ENCODE measurements at places on chromosomes 16 and 17.

DNA sequence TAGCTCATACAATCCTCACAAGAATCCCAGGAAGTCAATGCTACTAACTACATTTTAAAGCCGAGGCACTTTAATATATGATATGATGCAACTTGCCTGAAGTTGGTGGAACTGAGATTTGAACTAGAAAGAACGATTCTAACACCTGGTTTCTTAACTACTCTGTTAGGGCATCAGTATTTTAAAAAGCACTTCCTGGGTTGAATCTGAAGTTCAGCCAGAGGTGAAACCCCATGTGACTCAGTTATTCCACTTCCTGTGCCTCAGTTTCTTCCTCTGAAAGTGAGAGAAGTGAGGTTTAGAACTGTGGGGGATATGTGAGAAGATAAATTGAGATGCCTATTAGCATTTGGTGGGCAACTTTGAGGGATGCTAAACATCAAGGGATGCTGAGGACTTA, 129.4 kb upstream of the ANKFN1 start:
- DNase-seq = no peak

GRCh38 chr16:56549744-56550385, 15.0 kb upstream of the MT4 start:
- DNase-seq = no peak

DNA sequence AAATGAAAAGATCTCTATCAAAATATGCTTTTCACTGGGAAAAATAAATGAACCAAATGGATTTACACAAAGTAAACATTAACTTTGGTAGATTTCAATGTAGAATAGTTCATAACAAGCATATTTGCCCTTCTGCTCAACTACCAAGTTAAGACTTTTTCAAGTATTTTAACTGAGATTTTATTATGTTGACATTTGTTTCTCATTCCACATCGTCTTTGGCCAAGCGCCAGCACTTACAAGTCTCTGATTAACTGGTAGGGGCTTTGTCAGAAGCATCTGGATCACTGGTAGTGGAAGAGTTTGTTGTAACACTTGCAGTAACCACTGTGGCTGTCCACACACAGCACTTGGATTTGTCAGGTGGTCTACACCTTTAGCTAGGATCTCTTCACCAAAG, 22.9 kb downstream of the SLFN12L start:
- DNase-seq = no peak

DNA sequence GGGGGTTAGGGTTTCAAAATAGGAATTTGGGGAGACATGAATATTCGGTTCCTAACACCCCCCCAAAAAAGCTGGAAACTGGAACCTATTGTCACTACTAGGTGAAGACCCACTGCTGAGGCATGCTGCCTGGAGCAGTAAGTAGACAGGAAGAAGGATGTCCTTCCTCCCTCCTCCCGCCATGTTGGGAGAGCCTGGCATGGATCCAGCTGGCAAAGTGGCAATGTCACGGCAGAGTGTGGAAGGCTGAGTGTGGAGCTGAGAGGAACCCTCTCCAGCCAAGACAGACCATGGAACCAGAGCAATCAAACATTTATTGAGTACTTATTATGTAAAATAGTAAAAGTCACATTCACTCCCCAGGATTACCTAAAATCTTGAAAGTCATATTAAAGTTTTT, 49.0 kb downstream of the CCDC182 start:
- no peak for DNase-seq

DNA sequence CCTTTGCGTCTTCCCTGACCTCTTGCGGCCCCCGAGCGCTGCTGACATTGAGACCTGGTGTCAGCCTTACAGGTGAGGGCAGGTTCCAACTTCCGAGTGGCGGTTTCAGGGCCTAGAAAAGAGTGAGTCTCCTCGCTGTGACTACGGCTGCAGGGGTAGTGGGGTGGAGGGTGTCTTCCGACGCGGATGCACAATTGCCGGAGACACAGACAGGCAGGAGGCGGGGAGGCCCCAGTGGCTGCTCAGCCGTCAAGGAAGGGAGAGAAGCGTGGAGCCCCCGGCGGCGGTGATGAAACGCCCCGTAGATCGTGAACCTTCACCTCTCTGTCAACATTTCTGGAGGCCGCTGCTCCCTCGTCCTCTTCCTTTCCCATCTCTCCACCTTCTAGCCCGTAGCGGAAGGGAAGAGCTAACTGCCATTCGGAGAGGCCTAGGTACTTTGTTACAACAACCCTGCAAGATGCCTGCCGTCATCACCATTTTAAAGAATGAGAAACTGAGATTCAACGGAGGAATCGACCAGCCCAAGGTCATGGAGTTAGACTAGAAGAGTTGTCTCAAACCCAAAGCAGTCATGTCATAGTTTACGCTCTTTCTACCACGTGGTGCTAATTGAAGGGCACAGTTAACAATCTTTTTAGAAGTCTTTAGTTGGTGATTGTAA, 485 bp downstream of the DNAJA3 start:
- no peak for DNase-seq

DNA sequence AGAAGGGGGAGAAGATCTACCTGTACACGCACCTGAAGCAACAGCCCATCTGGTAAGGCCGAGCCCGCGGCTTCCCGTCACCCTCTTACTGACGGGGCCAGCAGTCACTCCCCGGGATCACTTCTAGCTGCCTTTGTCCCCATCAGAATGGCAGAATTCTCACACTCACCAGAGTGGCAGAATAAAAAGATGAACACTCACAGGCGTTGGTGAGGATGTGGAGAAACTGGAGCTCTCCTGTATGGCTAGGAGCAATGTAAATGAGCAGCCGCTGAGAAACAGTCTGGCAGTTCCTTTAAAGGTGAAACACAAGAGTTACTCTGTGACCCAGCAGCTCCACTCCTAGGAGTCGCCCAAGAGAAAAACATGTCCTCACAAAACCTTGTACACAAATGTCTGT, 33.3 kb downstream of the CIBAR2 start:
- no peak for DNase-seq

- DNase-seq = no peak
These were observed 9.3 kb upstream of the ADGRG1 start for GRCh38 chr16:57619133-57619605.

DNA sequence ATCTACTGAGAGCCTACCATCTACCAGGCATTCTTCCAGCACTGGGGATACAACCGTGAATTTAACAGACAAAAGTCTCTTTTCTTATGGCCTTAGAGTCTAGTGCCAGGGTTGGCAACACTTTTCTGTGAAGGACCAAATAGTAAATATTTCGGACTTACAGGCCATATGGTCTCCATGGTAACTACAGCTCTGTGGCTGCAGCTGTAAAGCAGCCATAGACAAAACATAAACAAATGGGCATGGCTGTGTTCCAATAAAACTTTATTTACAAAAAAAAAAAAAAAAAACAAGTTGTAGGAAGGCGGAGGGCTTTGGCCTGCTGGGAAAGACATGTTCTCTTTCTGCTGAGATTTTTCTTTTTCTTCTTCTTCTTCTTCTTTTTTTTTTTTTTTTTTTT, 98.7 kb downstream of the ABCC12 start:
- no peak for DNase-seq

GRCh38 chr16:57092786-57093411, 516 bp downstream of the CPNE2 start:
- no peak for DNase-seq

DNA sequence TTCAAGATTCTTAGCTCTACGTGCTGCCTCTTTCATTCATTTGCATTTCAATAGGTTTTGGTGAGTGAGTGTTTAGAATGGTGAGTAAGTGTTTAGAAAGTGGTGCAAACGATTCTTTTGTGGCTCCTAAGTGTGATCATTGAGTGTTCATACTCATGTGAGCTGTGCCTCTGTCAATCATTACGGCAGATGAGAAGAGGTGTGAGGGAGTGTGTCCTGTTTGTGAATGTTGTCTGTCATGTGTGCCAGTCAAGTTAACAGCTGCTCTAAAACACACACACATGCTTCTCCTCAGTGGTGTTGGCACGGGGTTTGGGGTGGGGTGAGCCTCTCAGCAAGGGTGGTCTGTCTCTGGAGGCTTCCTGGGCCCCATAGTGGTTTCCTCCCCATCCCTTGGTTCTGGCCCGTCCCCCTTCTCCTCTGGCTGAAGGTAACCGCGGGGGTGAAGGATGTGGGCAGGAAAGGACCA, 11.4 kb downstream of the MYL4 start:
- DNase-seq = no peak

DNA sequence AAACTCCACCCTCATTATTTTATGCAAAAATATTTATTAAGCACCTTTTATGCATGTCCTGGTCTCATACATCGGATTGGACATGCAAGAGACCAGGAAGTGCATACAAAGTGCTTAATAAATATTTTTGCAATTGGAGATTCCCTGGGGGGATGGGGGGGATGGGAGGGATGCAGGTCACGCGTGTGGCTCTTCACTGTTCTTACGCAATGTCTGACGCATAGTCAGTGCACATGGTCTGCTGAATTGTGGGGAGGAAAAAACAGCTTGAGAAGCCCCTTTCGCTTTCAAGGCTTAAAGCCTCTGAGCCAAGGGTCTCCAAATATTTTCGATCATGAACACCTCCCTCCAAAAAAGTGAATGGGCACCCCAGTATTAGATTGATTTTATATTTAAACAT, 96.7 kb upstream of the XYLT1 start:
- no peak for DNase-seq

DNA sequence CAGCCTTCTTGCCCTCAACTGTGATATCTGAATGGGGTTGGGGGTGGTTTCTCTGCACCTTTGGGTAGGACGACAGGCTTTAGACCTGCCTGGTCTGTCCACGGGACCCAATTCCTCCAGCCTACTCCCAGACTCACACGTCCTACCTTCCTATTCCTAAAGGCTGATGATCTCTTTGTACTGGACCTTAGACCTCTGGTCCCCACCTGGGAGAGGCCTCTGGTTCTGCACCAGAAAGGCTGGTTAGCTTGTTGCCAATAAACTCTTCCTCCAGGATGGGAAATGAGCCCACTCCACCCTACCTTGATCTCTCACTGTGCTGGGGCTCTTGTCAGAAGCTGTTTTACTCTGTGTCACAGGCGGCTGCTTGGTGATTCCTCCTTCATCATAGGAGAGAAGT, 14.4 kb downstream of the FBF1 start:
- DNase-seq = no peak

- no peak for DNase-seq
These were observed 818 bp upstream of the CNEP1R1 start for GRCh38 chr16:50024207-50024606.

DNA sequence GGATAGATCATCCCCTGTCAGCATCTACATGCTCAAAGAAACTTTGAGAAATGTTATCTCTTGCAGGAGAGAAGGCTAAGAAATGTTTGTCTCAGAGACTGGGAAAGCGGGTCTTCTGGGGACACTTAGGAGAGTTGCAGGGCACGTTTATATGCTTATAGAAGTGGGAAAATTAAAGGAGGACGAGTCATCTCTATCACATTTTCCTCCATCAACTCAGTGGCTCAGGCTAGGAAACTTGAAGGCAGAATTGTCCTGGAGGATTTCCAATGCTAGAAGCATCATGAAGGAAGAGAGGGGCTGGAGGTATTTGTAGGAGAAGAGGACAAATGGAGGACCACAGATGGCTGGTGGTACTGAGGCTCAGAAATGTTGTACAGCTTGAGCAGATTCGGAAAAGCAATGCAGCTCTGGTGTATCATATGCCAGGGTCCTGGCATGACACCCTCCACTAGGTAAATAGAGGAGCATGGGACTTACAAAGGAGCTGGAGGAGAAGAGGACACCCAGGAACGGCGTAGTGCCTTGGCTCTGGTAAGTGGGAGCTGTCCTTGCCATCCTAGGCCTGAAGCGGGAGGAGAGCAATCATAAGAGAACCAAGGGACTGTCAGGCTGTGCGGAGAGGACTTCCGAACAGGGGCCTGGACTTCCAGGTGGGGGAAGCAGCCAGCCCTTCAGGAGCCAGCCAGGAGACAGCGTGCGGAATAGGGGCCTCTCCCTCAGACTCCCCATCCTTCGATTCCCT, 4.5 kb upstream of the HS3ST3B1 start:
- DNase-seq = no peak

DNA sequence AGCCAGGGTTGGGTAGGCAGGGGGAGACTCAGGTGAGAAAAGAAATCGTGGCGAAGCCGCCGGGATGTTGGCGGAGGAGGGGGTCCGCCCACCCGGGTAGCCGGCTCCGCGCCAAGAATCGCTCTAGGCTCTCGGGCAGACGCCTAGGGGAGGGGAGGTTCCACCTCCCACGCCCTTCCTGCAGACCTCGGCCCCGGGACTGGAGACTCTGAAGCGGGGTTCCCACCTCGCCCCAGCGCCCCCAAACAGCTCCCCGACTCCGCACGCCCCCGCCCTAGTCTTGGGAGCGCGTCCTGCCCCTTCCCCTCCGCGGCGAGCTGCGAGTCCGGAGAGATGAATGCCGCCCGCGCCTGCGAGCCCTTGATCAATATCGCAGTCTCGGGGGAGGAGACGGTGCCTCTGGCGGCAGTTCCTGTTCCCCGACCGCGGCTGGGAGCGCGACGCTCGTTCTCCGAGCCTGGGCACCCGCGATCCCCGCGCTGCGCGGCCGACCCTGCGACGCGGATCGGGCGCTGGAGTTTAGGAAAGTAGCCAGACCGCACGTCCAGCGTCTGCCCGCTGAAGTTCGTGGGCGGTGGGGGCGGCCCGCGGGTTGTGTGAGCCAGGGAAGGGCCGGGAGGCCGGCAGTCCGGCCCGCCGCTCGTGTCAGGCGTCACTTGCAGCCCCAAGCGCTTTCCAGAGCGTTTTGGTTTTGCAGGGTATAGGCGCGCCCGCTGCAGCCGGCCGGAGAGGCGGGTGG, 790 bp downstream of the CRHR1 start:
- no peak for DNase-seq

DNA sequence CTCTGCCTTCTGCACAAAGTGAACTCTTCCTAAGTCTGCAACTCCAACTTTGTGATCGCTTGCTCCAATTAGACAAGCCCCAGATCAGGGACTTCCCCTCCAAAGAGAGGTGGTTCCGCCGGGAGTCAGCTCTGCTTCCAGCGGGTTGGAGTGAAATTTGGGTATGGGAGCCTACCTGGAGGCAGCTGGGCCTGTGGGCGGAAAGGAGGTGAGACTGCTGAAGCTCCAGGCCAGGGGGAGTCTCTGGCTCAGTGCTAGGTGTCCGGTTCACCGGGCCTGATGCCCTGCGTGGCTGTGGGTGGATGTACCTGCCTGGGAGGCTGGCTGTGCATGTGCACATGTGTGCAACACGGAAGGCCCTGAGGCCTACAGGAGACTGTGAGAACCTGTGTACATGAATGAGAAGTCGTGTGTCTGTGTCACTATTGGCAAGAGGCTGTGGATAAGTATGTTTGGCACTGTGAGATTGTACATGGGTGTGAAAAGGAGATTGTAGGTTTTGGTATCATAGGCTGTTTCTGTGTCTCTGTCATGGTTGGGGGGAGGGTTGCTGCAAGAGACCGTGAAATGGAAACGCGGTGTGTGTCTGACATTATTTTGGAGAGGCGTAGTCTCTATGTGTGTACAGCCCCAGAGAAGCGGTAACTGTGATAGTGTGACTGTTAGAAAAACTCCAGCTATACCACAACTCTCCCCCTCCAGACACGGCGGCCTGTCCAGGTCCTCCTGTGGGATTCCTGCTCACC, 4.2 kb downstream of the LHX1 start:
- no peak for DNase-seq

DNA sequence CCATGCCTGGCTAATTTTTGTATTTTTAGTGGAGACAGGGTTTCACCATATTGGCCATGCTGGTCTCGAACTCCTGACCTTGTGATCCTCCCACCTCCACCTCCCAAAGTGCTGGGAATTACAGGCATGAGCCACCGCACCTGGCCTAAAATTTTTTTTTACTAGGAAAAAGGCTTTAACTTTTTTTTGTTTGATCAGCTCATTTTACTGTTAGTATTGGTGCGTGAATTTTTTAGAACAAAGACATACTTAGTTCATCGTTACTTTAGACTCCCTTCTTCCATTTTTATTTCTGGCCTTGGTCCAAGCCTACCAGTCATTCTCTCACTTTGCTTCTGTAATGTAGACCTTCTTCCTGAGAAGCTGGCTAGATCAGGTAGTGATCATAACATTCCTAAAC, 25.4 kb upstream of the RAB11FIP4 start:
- no peak for DNase-seq

- DNase-seq = no peak
These were observed 8.2 kb upstream of the CCL2 start for GRCh38 chr17:34246881-34247280.
